ENCODE measurements at places on chromosomes 2 and 18.
A peak's percentile ranks its signal among the peaks of the same experiment; 100 is the strongest.

DNA sequence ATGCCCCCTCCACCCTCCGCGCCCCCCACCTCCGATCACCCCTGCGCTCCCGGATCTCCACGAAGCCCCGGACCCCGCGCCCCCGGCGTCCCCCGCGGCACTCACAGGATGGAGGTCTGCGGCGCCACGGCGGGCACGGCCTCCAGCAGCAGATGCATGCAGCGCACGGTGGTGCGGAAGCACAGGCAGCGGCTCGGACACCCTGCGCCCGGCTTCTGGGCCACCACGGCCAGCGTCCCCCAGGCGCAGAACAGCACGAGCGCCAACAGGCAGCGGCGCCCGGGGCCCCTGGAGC, 217 bp downstream of the PXDN start:
- peak overlapping the region; percentile 89 for H3K27ac ChIP-seq
- DNase-seq, result no peak
- peak overlapping the region; percentile 85 for H3K4me3 ChIP-seq
- H3K36me3 ChIP-seq, result no peaks in the 10 kb centered on the region
- peaks cover 19% of the 10 kb centered on the region for H3K27me3 ChIP-seq
- peaks cover 48% of the 10 kb centered on the region for H3K4me1 ChIP-seq

DNA sequence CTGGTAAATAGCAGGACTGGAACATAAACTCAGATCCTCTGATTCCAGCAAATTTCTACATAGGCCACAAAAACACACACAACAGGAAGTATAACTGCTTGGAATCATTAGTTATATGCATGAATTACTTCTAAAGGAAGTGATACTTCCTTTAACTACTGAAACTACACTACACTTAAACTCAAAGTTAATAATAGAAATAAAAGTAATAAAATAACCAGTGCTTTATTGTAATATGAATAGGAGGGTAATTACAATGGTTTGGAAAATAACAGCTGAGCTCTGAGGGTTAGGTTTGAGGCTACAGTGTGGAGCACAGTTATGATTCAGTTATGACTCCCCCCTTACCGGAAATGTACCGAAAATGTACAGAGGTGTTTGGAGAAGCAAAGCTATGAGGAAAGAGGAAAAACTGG, 18.5 kb upstream of the POLI start:
- no peaks in the 10 kb centered on the region for H3K4me1 ChIP-seq
- no peaks in the 10 kb centered on the region for H3K36me3 ChIP-seq
- H3K27me3 ChIP-seq, result no peaks in the 10 kb centered on the region
- H3K4me3 ChIP-seq, result no peak overlapping the region
- H3K27ac ChIP-seq, result no peak overlapping the region

- DNase-seq, result no peak
- no peaks in the 10 kb centered on the region for H3K4me1 ChIP-seq
- no peak overlapping the region for H3K27ac ChIP-seq
- no peaks in the 10 kb centered on the region for H3K36me3 ChIP-seq
Measured at GRCh38 chr2:155630760-155631159, 701.8 kb downstream of the NR4A2 start.

- no peaks in the 10 kb centered on the region for H3K4me1 ChIP-seq
- H3K36me3 ChIP-seq, result no peaks in the 10 kb centered on the region
- H3K4me3 ChIP-seq, result no peak overlapping the region
- no peak overlapping the region for H3K27ac ChIP-seq
Measured at GRCh38 chr2:7592618-7593140, 675.5 kb downstream of the RNF144A start.

DNA sequence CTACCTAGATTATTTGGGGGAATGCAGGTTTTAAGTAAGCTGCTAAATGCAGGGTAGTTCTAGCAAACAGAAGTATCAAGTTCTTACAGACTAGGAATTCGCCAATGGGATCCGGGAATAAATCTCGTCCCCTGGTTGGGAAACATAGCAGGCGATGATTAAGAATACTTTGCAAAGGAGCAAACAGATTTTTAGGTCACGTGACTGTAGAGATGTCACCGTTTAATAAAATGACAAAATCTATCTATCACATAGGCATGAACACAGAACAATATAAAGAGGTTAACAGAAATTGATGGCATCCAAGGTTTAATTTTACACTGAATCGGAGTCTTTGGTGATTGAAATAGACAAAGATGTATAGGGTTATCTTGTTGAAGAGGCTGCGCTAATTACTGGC, 664.1 kb downstream of the BCL11A start:
- no peak overlapping the region for H3K4me3 ChIP-seq
- no peaks in the 10 kb centered on the region for H3K36me3 ChIP-seq
- H3K27me3 ChIP-seq, result no peaks in the 10 kb centered on the region
- no peak overlapping the region for H3K27ac ChIP-seq
- DNase-seq, result no peak
